Suppressor macrophage treated with lipopolysaccharide for 4 hours (primary cell): ENCODE measurements at places on chromosomes 7 and 10.

DNA sequence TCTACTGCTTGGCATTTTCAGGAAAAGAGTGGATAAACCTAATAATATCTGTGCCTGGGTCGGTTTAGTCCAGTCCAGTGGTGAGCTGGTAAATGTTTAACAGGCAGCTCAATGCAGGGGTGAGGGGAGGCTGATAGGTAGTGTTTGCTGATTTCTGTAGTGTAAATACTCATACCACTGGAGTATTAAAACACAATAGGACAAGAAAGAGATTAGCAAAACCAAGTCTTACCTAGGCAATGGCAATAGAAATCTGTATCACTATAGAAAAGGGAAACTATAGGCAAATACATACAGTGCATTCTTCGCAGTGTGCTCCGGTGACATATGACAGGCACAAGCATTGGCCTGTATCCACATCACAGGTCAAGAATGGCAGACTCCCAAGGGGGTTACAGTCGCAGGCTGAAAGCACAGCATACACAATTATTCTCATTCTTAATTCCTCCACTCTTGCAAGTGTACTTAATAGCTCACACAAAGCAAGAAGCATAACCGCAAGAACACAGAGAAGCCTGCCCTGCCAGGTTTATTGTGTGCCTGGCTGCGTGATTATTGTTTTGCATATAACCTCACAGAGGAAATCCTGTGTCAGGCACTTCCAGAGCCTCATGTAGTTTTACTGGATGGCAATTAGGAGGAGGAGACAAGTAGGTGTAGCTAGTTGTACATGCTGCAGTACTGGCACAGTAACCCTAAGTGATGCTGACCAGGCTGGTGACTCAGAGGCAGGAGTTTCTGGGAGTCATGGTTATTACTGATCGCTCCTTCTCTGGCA, 35.0 kb downstream of the LAMB4 start:
- DNase-seq: peak; percentile 56

DNA sequence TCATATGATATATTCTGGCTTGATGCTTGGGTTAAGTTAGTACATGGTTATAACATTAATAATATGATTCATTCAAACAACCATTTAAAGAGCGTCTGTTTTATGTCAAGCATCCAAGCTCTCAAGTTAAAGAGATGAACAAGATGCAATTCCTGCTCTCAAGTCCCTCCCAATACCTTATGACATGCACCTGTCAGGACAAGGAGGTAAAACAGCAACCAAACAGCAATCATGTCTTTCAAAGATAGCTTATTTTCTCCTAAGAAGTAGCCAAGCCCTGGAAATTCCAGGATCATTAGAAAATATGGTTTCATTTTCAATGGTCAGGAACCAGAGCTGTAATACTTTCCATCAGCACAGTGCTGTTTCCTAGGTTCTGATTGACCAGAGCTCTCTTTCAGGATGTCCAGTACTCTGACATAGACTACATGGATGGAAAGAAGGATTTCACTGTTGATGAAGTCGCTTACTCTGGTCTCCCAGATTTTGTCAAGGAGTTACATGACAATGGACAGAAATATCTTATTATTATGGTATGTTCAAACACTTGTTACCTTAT, 29.0 kb downstream of the MGAM2 start:
- DNase-seq: no peak

DNA sequence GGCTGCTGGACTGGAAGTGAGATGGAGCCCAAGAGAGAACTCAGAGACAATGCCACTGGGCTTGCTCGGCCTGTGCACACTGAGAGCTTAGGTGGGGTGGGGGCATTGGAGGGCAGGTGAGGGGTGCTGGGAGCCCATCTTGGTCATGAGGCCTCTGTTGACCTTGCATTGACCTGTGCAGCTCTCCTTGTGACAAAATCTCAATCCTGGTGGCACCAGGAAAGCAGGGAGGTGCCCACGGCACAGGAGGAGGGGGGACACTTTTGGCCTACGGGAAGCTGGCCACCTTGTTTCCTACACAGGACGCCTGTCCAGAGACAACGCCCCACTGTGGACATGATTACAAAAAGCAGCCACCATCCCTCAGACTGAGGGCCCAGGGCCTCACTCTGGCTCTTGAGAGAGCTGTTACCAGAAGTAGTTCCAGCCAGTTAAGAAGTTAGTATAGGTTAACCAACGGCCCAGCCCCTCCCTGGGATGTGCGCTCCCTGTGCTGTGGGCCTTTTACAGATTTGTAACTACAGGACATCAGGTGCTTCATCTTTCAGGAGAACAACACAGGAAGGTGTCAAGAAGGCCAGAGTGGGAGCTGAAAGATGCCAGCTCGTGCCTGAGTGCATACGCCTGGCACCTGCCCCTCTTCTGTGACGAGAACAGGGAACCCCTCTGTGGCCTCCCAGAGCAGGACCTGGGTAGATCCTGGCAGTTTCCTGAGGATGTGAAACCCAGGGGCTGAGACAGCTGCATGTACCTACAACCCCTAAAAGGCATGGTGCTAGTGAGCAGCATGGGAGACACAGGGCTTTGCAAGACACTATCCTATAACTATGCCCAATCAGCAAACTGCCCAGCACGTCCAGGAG, 10.3 kb downstream of the PKD1L1 start:
- no peak for DNase-seq

DNA sequence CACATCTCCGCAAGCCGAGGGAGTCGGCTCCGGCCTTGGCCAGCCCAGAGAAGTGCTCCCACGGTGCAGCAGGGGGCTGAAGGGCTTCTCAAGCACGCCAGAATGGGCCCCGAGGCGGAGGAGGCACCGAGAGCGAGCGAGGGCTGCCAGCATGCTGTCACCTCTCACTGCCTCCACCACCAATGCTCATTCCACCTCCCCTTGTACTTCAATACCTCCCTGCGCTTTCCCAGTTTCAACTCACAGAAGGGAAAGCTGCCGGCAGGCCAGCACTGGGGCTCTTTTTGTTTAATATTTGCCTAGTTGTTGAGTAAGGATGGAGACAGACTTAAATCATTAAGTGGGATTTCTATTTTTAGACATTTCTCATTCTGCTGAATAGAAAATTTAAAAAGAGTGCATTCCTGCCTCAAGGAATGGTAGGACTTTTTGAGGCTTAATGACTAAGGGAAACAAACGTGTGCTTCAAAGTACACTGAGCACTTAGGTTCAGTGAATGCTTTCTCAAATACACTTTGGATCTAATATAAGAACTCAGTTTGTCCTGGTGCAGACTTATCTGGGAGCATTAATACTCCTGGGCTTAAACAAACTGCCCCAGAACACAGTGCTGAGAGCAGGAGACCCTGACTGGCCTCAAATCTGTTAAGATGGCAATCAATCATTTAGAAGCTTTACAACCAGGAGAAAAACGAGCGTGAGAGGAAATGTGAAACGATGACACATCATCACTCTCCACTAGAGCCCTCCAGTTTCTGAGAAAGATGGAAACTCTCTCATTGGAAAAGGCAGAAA, 131.2 kb downstream of the RALA start:
- DNase-seq: no peak

DNA sequence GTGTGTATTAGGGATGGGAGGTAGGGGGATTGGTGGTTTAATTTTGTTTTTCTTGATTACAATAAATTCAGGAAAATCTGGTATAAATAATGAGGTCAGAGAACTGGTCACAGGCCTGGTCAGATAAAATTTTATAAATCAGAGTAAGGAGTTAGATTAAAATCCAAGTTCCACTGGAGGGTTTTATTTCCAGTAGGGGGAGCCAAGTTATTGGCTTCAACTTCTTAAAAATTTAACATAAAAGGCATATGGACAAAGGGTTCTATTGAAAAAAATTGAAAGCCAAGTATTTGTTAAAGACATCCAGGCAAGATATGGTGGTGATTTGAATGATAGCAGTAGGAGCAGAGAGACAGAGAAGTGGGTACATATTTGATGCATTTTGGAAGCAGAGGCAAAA, 763.3 kb downstream of the SORCS1 start:
- no peak for DNase-seq

DNA sequence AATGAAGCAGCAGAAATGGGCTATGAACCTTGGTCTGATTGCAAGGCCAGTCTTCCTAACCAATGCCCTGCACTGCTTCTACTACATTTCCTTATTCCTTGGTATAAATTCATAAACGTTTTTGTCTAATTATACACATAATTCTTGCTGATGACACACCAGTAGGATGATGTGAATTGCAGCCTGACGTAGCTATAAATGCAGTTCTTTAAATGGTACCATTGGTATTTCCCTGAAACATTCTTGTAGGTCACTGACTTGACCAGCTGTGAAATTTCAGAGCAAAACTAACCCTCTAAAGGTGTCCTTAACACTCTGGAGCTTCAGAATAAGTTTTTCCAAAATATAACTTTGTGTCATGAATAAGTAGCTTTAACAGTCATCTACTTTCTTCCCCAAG, 50.8 kb downstream of the IFIT5 start:
- no peak for DNase-seq

- DNase-seq: no peak
Observed at GRCh38 chr10:49050906-49051305, 64.4 kb downstream of the VSTM4 start.
